Fibroblast of villous mesenchyme (primary cell): ENCODE measurements at places on chromosomes 6 and 20.

GRCh38 chr6:31741815-31742214 lies 2.0 kb downstream of the MSH5 start:
- DNase-seq: no peak

DNA sequence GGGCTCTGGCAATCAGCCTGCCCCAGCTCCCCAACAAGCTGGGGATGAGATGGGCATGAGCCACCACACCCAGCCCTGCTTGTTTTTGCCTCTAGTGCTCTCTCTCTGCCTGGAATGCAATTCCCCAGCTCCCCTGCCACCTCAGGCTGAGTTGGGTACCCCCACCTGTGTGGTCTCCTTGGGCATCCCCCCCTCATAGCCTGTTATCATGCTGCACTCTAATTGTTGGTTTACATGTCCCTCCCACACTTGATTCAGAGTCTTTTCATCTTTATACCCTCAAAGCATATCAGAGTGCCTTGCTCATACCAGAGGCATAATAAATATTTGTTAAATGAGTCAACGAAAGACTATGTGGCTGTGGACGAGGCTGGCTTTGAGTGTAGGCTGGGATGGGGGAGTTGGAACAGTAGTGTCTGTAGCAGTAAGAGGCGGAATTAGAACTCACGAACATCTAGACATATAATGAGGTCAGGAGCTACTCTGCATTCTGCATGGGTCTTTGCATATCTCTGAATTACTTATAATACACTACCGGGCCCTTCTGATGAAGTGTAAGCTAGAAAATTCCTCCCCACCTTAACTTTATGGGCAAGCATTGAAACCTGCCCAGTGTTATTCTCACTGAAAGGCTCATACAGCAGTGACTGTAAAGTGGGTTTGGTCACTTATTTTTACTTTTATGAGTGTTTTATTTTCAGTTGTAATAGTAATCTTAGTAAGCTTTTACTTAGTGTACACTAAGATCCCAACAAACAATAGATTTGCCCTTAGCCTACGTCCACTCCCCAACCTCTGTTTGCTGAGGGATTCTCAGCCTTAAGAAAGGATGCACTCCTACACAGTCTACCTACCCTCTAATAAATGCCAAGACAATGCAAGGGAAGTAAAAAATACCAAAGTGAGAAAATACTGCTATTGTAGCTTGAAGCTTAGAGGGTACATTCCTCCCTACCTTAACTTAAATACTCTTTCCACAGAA lies 58.7 kb downstream of the EDN1 start:
- peak; percentile 63 for DNase-seq

DNA sequence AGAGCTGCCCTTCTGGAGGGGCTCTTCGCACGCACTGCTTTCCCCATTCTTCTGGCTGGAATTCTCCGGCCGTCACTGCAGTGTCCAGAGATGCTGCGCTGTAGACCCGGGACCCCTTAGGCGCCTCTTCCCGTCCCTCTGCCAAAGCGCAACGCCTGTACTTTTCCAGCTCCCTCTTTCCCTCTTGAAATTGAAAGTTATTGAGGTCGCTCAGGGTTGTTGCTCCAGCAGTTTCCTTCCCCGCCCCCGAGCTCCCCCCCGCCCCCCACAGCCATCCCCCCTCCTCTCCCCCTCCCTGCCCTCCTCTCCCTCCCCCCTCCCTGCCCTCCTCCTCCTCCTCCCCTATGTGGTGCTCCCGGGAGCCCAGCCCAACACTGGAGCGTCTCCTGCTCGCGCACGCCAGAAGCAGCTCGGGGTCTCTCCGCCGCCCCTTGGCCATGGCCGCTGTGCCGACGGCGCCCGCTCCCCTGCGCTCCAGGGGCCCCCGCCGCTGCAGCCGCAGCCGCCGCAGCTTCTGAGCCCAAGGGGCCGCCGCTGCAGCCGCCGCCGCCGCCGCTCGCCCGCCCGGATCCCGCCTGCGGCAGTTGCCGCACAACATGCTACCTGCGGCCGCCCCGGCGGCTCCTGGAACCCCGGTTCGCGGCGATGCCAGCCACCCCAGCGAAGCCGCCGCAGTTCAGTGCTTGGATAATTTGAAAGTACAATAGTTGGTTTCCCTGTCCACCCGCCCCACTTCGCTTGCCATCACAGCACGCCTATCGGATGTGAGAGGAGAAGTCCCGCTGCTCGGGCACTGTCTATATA lies at the start of gene RSPO3:
Gene RSPO3 (plus strand): TSS at position 374 of the 804 bp plus-strand sequence. CDS start 522 bp downstream, outside the sequence.
- DNase-seq: peak; percentile 41

- DNase-seq: peak; percentile 79
Measured at GRCh38 chr6:56370561-56371211, 123.3 kb upstream of the COL21A1 start.

GRCh38 chr6:73797861-73798260 lies 101.9 kb downstream of the CD109 start:
- DNase-seq: no peak
